ENCODE measurements at places on chromosomes 6 and 20.

DNA sequence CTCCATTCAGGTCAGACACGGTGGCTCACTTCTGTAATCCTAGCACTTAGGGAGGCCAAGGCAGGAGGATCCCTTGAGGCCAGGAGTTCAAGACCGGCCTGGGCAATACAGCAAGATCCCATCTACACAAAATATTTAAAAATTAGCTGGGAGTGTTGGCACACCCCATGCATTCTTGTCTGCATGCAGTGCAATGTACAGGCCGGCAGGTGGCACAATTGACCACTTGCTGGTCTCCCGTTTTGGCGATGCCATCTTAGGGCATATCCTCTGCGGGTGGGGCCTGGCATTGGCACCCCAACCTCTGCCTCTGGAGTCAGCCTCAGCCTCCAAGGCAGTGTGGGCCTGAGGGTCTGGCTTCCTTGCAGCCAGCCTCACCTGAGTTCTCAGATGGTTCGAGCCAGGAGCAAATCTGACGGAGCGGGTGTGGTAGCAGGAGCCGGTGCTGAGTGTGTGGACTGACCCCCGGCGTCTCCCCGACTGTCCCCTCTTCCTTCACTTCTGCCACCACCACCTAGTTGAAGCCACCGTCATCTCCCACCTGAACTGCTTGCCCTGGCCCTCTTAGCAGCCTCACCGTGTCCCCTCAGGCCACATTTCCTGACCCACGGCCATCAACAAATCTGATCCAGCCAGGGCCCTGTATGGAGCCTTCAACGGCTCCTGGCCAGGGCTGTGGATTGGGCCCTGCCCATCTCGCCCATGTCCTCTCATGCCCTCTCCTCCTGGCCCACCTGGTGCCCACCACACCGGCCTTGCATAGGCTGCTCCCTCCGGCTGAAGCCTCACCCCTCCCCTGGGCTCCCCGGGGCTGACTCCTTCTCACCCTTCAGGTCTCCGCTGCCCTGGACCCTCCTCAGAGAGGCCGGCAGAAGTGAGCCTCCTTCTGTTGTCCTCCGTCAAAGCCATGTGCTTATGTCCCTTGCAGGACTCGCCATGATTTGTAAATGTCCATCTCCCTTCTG, 44.0 kb downstream of the EFCAB8 start:
- DNase-seq = no peak

DNA sequence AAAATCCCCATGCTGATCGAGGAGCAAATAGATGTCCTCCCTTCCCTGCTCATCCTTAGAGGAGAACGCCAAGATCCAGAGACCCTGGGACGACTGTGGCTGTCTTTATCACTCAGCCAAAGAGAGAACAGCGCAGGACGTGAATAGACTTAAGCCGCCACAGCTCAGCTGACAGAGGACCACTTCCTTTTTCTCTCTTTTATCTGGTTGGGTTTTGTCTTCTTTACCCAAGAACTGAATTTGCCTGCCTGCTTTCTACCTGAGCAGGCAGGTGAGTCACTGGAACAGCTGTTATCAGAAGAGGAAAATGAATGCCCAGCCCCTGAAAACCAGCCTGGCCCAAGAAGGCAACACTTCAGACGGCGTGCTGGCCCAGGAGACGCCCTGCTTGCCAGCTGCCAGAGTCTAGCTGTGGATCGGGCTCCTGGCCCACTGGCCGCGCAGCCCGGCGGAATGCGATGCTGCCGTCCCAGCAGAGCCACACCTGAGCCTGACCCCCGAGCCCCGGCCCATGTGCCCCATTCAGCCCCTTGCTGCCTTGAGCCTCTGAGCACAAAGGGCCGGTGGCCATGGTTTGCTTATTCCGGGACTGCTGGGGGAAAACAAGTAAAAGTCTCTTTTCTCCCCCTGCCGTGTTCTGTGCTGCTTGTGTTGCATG, 82.1 kb downstream of the TCP11 start:
- no peak for DNase-seq

GRCh38 chr6:49662231-49662891, 25.7 kb upstream of the RHAG start:
- DNase-seq = no peak

GRCh38 chr6:13378669-13379590, 50.6 kb upstream of the TBC1D7 start:
- no peak for DNase-seq

DNA sequence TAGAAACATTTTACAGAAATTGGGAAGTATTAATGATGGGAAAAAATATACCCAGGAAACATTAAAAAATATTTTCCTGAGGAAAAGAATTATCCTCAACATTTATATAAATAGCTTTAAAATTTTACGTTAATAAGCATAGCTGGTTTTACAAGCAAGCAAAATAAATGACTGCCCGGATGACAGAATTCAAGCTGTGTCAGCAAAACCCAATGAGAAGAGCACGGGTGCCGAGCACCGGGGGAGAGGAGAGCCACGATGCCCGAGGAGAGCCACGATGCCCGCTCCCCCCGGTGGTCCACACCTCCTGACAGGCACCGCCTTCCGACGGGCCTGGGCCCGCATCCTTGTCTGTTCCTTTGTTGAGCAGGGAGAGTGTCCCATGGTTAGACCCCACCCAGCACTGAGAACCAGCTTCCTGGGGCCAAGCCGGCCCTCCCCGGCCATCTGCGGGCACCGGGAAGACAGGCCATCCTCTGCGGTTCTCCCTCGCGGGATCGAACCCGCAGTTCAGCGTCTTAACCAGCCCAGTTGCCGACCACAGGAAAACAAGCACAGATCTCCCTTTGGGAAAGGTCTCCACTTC, 63.3 kb upstream of the PDE10A start:
- no peak for DNase-seq

- DNase-seq = no peak
Measured at GRCh38 chr6:98833307-98834059, 891 bp upstream of the POU3F2 start.
